GM03348 (cell line): ENCODE measurements at places on chromosomes 4 and X.

- no peak for DNase-seq
These were observed 128.3 kb downstream of the UCHL1 start for GRCh38 chr4:41384992-41385391.

DNA sequence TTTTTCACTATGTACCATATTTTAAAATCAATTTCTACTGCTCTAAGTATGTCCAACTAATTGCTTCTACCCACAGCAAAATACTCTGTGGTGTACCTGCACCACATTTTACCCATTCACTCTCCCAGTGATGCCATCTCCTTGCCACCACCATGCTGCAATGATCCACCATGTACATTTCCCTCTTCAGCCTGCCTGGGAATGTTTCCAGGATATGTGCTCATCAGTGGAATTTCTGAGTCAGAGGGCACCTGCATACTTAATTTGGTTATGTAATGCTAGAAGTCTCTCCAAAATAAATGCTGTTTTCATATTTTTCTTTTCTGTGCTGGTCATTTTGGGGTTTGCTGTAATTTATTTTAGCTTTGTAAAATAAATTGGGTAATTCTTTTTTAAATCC is 33.2 kb upstream of the OCIAD2 start:
- DNase-seq, result peak; percentile 40

GRCh38 chr4:128349921-128350320 is 62.3 kb upstream of the PGRMC2 start:
- no peak for DNase-seq

DNA sequence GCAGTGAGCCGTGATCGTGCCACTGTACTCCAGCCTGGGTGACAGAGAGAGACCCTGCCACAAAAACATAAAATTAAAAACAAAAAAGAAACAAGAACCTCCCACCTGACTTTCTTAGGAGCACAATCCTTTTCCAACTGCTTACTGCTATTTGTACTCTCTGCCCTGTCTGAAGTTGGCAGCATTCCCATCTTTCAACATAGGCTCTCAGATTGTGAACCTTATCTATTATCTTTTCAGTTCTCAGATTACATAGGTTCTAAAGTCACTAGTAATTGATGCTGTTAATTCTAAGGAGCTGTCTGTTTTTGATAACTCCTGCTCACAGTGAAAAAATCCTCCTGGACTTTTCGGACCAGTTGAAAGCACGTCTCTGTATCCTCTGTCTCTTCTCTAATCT is 812.2 kb upstream of the CT83 start:
- DNase-seq, result no peak

DNA sequence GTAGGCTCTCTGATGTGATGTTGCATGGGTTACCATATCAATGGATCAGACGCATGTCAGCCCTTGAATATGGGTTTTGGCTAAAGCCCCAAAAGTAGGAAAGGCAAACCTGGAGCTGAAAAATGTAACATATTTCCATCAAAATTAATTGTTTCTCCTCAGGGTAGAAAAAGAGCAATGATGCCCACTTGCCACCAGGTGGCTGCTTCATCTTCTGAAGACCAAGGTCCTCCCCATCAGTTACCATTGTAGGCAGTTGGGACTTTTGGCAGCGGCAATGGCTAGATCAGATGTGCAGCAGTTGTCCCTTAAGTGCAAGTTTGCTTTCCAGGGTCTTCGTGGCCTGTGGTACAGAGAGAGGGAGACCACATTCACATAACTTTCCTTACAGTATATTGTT is 118.2 kb downstream of the NAF1 start:
- DNase-seq, result peak; percentile 53

DNA sequence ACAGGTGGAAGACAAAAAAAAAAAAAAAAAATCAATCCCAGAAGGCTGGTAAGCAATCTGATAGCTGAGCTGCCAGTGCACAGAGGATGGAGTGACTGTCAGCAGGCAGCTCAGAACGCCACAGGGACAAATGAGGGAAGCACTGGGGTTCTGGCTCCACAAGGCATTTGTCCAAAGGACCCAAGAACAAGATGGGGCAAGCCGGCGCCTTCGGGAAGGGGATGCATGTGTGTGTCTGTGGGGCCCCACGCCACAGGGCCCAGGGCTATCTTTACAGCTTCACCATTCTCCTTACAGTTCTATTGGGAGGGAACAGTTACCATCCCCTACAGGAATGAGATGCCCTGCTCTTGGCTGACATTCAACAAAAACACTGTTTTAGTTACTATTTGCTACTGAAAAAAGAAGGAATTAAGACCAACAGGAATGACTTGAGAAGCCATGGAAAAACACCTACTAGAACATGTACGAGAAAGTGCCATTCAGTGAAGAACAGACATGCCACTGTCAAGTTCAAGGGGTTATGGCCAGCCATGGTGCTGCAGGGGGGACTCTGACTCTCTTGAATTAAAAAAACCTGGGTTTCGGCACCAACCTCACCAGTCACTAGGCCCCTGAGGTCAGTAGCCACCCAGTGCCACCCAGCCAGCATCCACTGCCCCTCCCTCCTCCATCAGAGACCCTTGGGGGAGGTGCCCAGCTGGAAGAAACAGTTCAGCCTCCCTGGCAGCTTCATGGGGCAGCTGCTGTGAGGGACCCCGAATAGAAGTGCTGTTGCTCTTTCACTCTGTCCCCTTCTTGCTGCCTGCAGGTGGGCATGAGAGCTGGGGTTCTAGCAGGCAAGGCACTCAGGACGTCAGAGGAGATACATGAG is 18.5 kb downstream of the WDR1 start:
- DNase-seq, result no peak

- DNase-seq, result no peak
These were observed 160.3 kb downstream of the CFAP299 start for GRCh38 chr4:80495865-80496264.

GRCh38 chr4:121139533-121140222 is 24.4 kb downstream of the TNIP3 start:
- DNase-seq, result peak; percentile 39

- no peak for DNase-seq
These were observed 139.2 kb upstream of the RBPJ start for GRCh38 chr4:26181616-26182015.

DNA sequence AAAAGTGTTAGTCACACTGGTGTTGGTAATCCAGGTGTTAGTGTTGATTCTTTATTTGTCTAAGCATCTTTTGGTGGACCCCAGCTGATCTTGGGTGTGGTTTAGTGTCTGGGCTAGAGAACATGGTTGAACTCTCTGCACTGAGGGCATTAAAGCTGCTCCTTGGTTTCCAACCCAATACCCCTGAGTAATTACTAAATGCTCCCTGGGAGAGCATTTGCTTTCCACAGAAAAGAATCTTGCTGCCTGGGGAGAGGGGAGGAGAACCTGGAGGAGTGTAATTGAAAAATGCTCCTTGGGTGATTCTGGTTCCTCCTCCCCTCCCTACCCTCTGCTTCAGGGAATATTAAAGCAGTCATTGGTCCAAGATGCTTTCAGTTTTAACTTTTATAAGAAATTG is 3.1 kb downstream of the GUCY1B1 start:
- no peak for DNase-seq

DNA sequence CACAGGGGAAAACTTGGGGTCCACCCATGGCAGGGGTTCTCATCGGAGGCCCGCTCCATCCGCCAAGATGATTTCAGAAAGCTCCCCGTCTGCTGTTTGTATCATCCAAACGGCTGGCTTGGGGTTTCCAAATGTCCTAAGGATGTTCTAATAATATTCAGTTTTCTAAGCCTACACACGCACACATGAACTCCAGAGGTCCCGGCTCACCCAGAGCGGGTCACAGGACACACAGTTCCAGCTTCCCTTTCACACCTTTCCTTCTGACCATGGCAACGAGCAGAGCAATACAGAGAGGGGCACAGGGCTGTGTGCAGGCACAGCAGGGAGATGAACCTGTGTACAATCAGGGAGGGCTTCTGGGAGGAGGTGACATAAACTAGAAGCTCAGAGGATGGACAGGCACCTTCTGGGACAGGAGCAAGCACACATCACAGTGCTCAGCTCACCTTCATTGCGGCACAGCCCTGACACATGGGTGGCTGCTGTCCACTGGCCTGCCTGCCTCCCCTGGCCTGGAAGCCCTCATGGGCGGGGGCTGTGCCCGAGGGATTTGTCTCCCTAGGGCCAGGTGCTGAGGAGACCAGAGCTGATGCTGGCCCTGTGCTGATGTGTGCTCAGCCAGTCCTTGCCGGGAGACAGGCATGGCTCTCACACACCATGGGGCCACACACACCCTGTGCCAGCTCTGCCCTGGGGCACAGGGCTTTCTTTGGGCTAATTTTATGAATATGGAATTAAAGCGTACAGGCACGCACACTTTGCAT is 44.8 kb downstream of the ABLIM2 start:
- no peak for DNase-seq

DNA sequence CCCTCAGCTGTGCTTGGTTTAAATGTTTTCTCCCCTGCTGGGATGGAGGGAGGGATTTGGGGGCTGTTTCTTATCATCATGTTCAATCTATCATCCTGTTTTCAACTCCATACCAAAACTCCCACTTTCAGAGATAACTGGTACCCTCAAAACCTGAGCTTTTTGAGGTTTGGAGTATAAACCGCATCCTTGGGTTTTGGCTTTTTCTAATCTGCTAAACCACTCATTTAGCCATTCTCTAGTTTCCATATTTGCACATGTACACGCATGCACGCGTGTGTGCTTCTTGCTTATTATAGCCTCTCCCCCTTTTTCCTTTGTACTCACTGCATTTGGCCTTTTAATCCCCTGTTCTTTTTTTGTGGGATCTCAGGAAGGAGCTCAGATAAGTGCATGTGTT is 116.7 kb upstream of the TEX13D start:
- no peak for DNase-seq

GRCh38 chr4:169437299-169438047 is 166.7 kb upstream of the SH3RF1 start:
- no peak for DNase-seq

GRCh38 chrX:119155416-119156035 is 27.9 kb upstream of the KIAA1210 start:
- DNase-seq, result peak; percentile 52
